ENCODE measurements at places on chromosomes 6 and 20.
A peak's percentile ranks its signal among the peaks of the same experiment; 100 is the strongest.

GRCh38 chr6:36094753-36095496, 35.4 kb upstream of the MAPK13 start:
- peak; percentile 68 for DNase-seq

- no peak for DNase-seq
These were observed 32.4 kb upstream of the CHRNA4 start for GRCh38 chr20:63393566-63393965.

GRCh38 chr6:115972679-115973078, 88.0 kb downstream of the FRK start:
- DNase-seq: no peak

DNA sequence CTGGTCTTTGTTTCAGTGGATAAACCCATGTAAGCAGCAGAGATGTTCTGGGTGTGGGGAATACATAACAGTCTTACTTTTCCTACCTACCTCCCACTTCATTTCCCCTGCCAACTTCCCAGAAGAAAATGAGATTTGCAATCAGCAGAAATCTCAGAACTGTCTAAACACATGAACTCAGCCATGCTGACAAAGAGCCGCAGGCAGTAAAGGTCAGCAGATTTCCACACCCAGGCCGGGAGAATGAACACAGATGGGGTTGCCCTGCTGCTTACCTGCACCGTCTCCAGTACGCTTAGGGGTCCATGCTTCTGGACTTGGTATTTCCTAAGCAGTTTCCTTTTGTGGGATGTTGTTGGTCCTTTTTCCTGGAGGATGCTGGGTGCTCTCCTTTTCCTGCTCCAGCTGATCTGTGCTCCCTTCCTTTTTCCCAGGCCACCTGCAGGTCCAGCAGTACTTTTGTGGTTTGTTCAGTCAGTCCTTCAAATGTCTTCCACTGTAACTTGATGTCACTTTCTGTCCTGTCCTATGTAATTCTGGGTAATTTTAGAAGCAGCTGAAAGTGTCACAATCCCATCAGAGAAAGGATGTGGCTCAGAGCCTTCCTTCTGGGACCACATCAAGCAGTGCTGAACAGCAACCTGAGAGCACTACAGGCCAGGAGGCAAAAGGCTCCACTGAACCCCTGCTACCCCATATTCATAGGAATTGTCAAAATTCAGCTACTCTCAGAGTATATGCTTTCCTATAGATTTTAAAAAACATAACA, 129.0 kb downstream of the CEP57L1 start:
- DNase-seq: no peak

DNA sequence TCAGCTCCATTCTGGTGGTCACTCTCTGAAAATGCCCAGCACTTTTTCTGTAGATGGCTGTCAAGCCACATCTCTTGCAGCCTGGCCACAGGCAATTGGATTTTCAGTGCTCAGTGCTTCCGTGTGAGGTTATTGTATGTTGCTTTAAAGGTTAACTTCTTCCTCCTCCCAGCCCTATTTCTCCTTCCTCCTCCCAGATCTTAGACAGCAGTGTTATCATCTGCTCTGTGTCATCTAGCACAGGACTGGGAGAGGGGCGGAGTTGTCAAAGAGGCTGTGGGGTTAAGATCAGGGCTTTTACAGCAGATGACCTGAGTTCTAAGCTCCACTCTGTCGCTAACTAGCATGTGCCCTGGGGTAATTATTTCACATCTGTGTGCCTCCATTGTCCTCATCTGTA, 129.0 kb downstream of the PHACTR3 start:
- no peak for DNase-seq

- no peak for DNase-seq
These were observed 245.0 kb downstream of the GMPR start for GRCh38 chr6:16483315-16483875.

GRCh38 chr6:122307577-122307976, 91.9 kb upstream of the HSF2 start:
- DNase-seq: no peak

- no peak for DNase-seq
These were observed 29.8 kb downstream of the UST start for GRCh38 chr6:148776321-148777308.

DNA sequence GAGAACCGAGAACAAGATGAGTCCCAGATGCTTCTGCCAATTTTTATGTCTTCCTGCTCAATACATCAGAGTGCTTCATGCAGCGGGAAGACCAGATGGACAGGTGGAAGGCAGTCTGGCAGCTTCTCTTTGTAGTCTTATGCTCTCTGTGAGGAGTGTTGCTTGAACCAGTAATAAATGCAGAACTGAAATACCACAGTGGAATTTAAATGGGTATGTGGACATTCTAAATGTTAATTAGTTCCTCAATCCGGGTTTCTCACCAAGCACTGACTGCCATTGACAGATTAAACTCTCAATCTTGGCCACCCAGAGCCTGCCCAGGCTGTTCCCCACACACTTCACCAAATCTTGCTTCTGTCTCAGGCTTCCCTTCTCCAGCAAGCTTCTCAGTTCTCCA, 695.5 kb upstream of the CHD6 start:
- DNase-seq: no peak

- no peak for DNase-seq
These were observed 3.8 kb upstream of the EEF1A2 start for GRCh38 chr20:63502671-63503172.

DNA sequence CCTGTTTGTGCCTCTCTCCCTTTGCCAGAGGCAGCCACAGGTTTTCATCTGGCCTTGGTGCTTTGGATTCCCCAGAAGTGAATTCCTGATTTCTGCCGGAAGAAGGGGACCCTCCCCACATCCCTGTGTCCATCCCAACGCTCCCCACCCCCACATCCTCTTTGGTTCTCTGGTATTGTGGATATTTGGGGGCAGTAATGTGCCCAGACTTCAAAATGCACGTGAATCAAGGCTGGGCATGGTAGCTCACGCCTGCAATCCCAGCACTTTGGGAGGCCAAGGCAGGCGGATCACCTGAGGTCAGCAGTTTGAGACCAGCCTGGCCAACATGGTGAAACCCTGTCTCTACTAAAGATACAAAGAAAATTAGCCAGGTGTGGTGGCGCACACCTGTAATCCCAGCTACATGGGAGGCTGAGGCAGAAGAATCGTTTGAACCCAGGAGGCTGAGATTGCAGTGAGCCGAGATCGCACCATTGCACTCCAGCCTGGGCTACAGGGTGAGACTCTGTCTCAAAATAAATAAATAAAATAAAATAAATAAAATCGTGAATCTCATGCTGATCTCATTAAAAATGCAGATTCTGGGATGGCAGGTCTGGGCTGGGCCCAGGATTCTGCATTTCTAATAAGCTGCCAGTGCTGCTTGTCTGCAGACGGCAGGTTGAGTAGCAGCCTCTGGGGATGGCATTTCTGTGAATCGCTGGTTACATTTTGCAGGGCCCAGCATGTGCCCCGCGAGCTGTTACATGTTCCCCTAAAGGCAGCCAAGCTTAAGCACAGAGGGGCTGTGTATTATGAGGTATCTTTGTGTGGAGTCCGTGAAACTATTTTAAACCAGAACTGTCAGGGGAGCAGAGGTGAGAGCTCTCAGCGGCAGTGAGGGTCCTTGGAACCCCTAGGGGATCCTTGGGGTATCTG, 49.0 kb downstream of the SYNJ2 start:
- no peak for DNase-seq

DNA sequence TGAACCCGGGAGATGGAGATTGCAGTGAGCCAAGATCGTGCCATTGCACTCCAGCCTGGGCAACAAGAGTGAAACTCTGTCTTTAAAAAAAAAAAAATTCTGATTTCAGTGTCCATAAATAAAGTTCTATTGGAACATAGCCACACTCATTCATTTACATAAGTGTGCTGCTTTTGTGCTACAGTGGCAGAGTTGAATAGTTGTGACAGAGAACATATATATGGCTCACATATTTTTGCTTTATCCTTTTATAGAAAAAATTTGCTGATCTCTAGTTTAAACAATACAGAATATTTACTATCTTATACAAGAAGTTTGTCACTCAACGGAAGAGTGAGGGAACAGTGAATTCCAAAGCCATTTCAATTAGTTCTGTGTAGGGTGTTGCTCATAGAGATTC, 18.0 kb downstream of the MCM8 start:
- DNase-seq: no peak

DNA sequence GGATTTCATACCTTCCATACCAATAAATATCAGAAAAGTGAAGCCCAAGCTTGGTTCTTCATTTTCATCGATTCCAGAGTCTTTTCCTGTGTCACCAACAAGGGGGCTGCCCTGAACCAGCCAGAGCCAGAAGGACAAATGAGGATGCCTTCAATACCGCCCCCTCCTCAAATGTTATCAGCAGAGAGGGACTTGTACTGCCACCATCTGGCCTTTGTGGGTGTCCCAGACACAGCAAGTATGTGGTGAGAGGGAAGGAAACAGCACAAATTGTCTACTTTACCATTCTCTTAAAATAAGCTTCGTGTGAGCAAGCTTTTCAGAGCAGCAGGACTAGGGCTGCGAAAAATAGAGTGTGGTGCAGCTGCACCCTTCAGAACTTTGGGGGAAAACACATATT, 165.3 kb downstream of the SOBP start:
- no peak for DNase-seq

GRCh38 chr20:47862574-47863240, 77.4 kb upstream of the SULF2 start:
- DNase-seq: no peak

GRCh38 chr6:161038229-161039031, 46.9 kb downstream of the MAP3K4 start:
- no peak for DNase-seq

DNA sequence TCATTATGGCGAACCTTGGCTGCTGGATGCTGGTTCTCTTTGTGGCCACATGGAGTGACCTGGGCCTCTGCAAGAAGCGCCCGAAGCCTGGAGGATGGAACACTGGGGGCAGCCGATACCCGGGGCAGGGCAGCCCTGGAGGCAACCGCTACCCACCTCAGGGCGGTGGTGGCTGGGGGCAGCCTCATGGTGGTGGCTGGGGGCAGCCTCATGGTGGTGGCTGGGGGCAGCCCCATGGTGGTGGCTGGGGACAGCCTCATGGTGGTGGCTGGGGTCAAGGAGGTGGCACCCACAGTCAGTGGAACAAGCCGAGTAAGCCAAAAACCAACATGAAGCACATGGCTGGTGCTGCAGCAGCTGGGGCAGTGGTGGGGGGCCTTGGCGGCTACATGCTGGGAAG, 22.5 kb upstream of the PRND start:
- no peak for DNase-seq

- DNase-seq: no peak
These were observed 13.0 kb upstream of the FAM217A start for GRCh38 chr6:4091941-4092340.

- no peak for DNase-seq
These were observed 15.6 kb upstream of the NELFCD start for GRCh38 chr20:58965270-58966064.

DNA sequence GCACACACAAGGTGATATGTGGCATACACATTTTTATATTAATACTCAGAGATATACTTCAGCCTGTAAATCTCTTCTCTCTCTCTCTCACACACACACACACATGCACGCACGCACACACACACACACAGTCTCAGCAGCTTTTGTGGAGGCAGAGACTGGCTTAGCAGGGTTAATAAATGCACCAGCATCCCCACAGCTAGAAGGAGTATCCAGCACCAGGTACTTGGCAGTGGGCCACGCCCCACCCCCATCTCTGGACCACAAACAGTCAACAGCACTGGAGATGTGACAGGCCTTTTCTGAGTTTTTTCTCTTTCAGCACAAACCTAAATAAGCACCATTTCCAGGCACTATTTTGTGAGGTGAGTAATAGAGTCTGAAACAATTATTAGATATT, 47.3 kb upstream of the LRFN2 start:
- DNase-seq: no peak

Measured in stimulated activated CD8-positive, alpha-beta memory T cell treated with anti-CD3 and anti-CD28 coated beads, Interleukin-7, amount 100 ng/mL, for 24 hours (primary cell).